ENCODE measurements at places on chromosomes 5 and 9. TPM values are rescaled to one million over a fixed set of nuclear protein-coding genes. Genes with fewer than 3 reads are reported as not detected.

Gene SWI5
- 12.2 TPM for total RNA-seq

Gene PCSK1
- total RNA-seq: 0.09 TPM

DNA sequence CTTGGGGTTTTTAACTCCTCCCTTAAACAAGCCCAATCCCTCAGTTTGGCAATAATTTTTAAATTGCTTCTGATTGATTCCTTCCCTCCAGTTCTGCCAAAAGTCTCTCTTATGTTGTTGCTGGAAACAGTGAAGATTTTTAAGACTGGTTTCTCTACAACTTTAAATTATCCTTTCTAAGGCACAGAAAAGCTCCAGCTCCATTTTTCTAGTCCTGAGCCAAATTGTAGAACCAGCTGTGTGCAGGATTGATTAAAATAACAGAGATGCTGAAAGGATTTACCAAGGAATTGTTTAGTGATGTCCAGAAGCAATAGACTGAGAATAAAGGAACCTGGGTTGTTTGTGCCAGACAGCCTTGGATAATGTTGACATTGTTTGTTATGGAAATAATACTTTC, 111.3 kb downstream of the NUDT12 start:
- DNase-seq: no peak

DNA sequence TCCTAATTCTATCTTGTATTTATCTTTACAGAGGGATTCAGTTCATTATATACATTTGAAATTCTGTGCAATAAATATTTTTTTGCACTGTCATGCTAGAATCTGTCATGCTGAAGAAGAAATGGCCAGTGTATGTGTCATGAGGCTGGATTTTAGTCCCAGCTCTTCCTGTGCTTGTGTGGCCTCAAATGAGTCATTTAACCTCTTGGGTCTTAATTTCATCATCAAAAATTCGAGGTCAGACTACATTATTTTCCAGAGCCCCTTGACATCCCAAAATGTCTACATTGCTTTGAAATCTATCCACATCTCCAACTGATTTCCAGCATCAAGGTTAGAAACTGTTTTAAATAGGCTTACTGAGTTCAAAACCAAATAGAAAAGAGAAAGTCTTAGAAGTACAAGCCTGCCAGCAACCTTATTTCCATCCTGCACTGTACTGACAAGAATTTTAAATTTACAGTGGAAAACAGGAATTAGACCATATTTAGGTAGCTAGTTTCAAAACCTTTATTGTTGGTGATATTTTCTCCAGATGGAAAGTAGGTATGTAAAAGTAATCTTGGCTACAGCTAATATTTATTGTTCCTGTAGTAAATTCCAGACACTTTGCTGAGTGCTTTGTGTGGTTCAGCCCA, 96.7 kb upstream of the MAMDC2 start:
- no peak for DNase-seq

DNA sequence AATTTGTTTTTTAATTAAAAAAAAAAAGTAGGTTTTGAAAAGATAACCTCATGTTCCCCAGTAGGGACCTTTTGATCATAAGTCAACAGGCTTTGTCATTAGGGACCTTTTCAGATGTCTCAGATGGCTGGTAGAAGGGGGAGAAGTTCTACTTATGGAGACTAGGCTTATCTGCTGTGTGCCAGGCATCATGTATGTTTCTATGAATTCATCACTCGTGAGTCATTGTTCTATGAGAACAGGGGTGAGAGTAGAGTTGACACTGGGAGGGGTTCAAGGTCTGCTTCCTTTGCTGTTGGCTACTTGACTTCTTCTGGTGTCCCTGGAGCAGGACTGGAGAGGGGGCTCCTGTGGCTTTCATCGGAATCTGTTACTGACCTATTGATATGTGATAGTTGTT, 138.8 kb downstream of the KDM4C start:
- DNase-seq: no peak

DNA sequence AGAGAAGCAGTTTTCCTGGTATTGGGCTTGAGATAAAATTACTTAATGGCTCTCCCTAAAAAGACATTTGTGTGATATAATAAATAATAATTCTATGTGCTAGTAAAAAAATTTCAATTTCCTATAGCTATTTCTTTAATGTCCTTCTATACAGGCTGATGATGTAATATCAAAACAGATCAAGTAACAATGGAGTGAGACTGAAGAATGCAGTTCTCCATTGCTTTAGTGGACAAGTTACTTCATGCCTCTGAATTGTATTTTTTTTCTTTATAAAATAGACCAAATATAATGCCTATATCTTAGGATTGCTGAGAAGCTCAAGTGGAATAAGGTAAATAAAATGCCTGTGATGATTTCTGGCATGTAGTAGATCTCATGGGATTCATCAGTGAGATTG, 35.6 kb upstream of the NEURL1B start:
- no peak for DNase-seq

GRCh38 chr5:105812304-105812703, 1858.4 kb downstream of the EFNA5 start:
- DNase-seq: no peak

GRCh38 chr5:137935694-137936093, 46.4 kb downstream of the PKD2L2 start:
- no peak for DNase-seq

DNA sequence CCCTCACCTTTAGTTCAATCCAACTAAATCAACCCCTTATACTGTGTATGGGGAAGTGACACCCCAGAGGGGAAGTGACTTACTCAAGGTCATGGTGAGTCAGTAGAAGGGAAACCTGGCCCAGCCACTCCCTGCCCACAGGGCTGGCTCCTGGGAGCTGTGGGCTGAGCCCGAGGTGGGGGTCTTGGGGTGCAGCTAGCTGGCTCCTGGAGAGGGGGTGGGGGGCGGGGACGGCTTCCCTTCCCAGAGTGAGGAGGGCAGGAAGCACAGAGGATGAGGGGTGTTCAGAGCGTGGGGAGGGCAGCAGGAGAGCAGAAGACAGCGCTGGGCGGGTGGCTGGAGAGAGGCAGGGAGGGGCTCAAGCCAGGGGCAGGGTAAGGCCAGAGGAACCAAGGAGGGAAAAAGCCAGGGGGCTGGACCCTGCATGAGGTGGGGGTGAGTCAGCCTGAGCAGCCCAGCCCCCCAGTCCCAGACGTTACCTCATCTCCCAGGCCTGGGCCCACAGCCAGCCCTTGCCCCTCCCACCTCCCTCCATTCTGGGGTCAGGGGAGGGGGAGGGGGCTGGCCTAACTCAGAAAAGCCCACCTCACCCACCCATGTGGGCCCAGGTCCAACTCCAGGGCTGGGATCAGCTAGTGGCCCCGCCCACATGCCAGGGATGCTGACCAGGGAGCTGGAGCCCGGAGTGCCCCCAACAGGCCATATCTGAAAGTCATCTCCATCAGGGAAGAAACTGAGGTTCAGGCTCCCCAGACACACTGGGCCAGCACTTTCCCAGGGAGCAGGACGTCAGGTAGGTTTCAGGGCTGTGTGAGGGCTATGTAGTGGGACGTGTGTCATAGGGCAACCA, 2.8 kb downstream of the PDLIM7 start:
- DNase-seq: no peak

GRCh38 chr9:127177231-127177630, 54.8 kb upstream of the ANGPTL2 start:
- DNase-seq: no peak

- no peak for DNase-seq
Observed at GRCh38 chr5:160083501-160083900, 35.7 kb downstream of the PWWP2A start.
